Nasal cavity respiratory epithelium epithelial cell of viscerocranial mucosa (primary cell): ENCODE measurements at places on chromosomes 2 and 18. TPM values are rescaled to one million over a fixed set of nuclear protein-coding genes. Genes with fewer than 3 reads are reported as not detected.

The CRYGD gene
- not detected in 2 replicates for total RNA-seq

The SKA1 gene
- total RNA-seq: under 0.01 and 0.34 TPM in 2 replicates

The SCRN3 gene
- total RNA-seq: 18.5 and 35.9 TPM in 2 replicates

The FN1 gene
- total RNA-seq: 112 and 4,076 TPM in 2 replicates

The IL36B gene
- total RNA-seq: under 0.01 TPM in 1 of 2 replicates, not detected in the other

The DLX1 gene
- total RNA-seq: 0.14 and 0.68 TPM in 2 replicates

The CGREF1 gene
- 1.0 and 1.8 TPM in 2 replicates for total RNA-seq

The MAP4K3 gene
- 25.6 and 36.2 TPM in 2 replicates for total RNA-seq

The PIEZO2 gene
- total RNA-seq: 0.07 TPM in 1 of 2 replicates, not detected in the other

The GAL3ST2 gene
- 0.36 TPM in 1 of 2 replicates, not detected in the other for total RNA-seq

The PLGLB1 gene
- total RNA-seq: 0.34 and 1.4 TPM in 2 replicates

The UGT1A5 gene
- 2.3 TPM in 1 of 2 replicates, not detected in the other for total RNA-seq

The NRP2 gene
- total RNA-seq: 33.5 and 56.0 TPM in 2 replicates

The RSAD2 gene
- total RNA-seq: 1.1 and 4.4 TPM in 2 replicates

The DIPK1C gene
- total RNA-seq: not detected in 2 replicates

The FBXO15 gene
- under 0.01 and 0.78 TPM in 2 replicates for total RNA-seq

The ICA1L gene
- 1.4 and 2.1 TPM in 2 replicates for total RNA-seq

The SKOR2 gene
- not detected in 2 replicates for total RNA-seq

The UPP2 gene
- total RNA-seq: not detected in 2 replicates

The LPIN2 gene
- 7.5 and 12.0 TPM in 2 replicates for total RNA-seq

The PRADC1 gene
- total RNA-seq: 4.8 and 8.4 TPM in 2 replicates

The CYP27A1 gene
- total RNA-seq: 0.34 and 0.64 TPM in 2 replicates

The LRATD1 gene
- total RNA-seq: 25.7 and 27.0 TPM in 2 replicates

The CDH7 gene
- under 0.01 TPM in 1 of 2 replicates, not detected in the other for total RNA-seq

The MROH2A gene
- total RNA-seq: not detected in 2 replicates

The REG1B gene
- total RNA-seq: not detected in 2 replicates

The GYPC gene
- under 0.01 and 2.8 TPM in 2 replicates for total RNA-seq

The MFSD2B gene
- total RNA-seq: 0.07 TPM in 1 of 2 replicates, not detected in the other

The HOXD9 gene
- not detected in 2 replicates for total RNA-seq

The COL4A3 gene
- total RNA-seq: 0.07 TPM in 1 of 2 replicates, not detected in the other

The MREG gene
- 35.9 and 45.3 TPM in 2 replicates for total RNA-seq

The MTCL1 gene
- total RNA-seq: 17.8 and 37.7 TPM in 2 replicates

The NDUFAF7 gene
- total RNA-seq: 14.4 and 18.8 TPM in 2 replicates

The LIMS1 gene
- 57.4 and 106 TPM in 2 replicates for total RNA-seq

The VPS4B gene
- total RNA-seq: 115 and 141 TPM in 2 replicates

The ANKRD62 gene
- total RNA-seq: under 0.01 TPM in 1 of 2 replicates, not detected in the other
